ENCODE measurements at places on chromosomes 2 and 18. TPM values are rescaled to one million over a fixed set of nuclear protein-coding genes. Genes with fewer than 3 reads are reported as not detected.

DNA sequence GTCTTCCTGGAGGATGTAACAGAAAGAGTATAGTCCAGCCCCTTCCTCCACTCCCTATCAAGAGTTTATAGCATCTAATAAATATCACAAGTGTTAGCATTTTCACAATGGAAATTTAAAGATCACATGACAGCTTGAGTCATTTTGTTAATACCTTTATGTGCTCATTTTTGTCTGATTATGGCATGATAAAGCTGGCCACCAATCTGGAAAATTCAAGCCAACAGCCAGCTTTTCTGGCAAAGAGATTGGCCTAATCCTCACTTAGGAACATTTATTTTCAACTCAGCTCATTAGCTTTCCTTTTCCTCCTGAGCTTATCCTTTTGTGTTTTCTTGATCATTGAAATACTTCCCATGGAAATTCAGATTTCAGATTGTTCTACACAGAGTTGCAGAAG lies 262.9 kb upstream of the RBMS1 start:
- no peak overlapping the region for H3K27ac ChIP-seq
- DNase-seq, result no peak
- H3K4me1 ChIP-seq, result no peaks in the 10 kb centered on the region
- H3K36me3 ChIP-seq, result no peaks in the 10 kb centered on the region
- H3K27me3 ChIP-seq, result no peaks in the 10 kb centered on the region

GRCh38 chr2:55107436-55107835 lies 57.2 kb upstream of the RTN4 start:
- peaks cover 13% of the 10 kb centered on the region for H3K4me1 ChIP-seq
- H3K4me3 ChIP-seq, result no peak overlapping the region
- H3K36me3 ChIP-seq, result no peaks in the 10 kb centered on the region
- DNase-seq, result no peak

GRCh38 chr2:235095569-235095968 lies 143.8 kb downstream of the SH3BP4 start:
- H3K27ac ChIP-seq, result no peak overlapping the region
- no peaks in the 10 kb centered on the region for H3K27me3 ChIP-seq
- H3K4me1 ChIP-seq, result no peaks in the 10 kb centered on the region
- no peaks in the 10 kb centered on the region for H3K36me3 ChIP-seq
- H3K4me3 ChIP-seq, result no peak overlapping the region

DNA sequence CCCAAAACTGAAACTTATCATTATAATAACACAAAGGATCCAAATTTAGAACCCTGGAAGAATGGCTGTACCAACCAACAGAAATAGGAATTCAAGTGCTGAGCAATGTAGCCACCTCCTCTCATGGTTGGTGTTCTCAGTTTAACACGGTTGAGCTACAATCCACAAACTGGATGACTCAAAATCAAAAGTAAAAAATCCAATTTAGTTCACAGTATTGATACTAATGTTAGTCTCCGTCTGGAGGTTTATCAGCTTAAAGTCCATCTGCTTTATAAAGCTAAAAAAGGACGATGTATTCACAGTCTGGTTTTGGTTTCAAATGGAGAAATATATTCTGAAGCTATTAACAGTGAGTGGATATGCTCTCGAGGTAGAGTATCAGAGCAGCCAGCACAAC lies 40.5 kb downstream of the CNTNAP5 start:
- H3K4me3 ChIP-seq, result no peak overlapping the region
- DNase-seq, result no peak
- no peaks in the 10 kb centered on the region for H3K36me3 ChIP-seq
- no peaks in the 10 kb centered on the region for H3K4me1 ChIP-seq
- H3K27ac ChIP-seq, result no peak overlapping the region

DNA sequence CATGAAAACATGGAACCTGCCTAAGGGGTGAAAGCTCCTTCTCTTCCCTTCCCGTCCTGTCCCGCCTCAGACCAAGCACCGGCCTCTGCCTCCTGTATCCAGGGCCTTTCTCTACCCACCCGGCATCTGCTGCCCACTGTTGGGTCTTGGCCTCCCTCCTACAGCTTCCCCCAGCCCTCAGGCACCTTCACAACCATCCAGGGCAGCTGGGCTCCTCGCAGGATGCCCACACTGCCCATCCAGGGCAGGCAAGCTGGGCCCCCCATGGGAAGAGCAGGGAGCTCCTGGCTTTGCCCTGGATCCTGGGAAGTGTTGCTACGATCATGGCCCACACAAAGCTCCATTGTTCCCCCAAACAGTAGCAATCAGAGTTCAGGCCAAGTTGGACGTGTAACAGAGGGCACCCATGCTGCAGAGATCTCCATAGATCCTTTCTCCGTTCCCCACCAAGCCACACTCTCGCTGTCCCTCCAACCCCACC lies 206.6 kb downstream of the NDUFA10 start:
- DNase-seq, result no peak

DNA sequence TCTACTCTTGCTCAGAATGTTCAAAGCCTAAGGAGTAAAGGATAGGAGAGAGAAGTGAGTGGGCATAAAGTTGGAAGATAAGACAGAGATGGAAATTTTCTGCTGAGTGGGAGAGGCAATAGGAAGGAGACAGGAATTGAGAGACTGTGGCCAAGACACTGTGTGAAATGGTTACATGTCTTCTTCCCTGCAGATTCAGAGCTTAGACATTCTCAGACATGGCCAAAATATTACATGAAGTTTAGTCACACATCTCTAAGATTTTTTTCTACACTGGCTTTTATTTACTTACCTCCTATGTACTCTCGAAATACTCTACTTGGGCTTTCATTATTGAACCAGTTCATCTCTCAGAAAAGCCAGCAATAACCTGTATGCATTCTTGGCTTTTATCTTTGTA lies 363.0 kb upstream of the FANCL start:
- no peak overlapping the region for H3K27ac ChIP-seq
- no peak overlapping the region for H3K4me3 ChIP-seq
- no peak for DNase-seq

GRCh38 chr18:48956356-48956755 lies 5.6 kb upstream of the SMAD7 start:
- no peak overlapping the region for H3K4me3 ChIP-seq
- H3K4me1 ChIP-seq, result peaks cover 42% of the 10 kb centered on the region
- no peaks in the 10 kb centered on the region for H3K27me3 ChIP-seq

DNA sequence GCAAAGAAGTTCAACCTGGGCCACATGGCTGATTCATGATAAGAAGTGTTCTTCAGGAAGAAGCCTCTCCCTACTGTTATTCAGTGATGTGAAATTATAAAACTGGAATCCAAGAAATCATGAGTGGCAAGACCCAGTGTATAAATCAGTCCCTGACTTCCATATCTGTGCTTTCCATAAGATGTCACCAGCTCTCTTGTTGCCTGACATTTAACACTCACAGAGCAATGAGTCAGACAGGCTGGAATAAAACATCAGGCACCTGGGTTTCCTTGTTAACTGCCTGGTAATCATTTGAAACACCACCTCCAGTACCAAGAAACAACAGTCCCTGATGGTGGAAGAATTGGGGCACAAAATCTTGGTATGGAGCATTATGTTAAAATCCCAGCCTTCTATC lies 76.1 kb downstream of the SCG2 start:
- H3K27me3 ChIP-seq, result no peaks in the 10 kb centered on the region
- no peaks in the 10 kb centered on the region for H3K36me3 ChIP-seq
- DNase-seq, result no peak
- H3K4me1 ChIP-seq, result no peaks in the 10 kb centered on the region

RAB6C gene
- total RNA-seq, result not detected

- H3K27ac ChIP-seq, result no peak overlapping the region
- H3K27me3 ChIP-seq, result no peaks in the 10 kb centered on the region
- no peaks in the 10 kb centered on the region for H3K36me3 ChIP-seq
- no peak overlapping the region for H3K4me3 ChIP-seq
- no peaks in the 10 kb centered on the region for H3K4me1 ChIP-seq
Measured at GRCh38 chr2:144131042-144131441, 388.9 kb downstream of the ZEB2 start.

GRCh38 chr18:58497845-58498244 lies 131.0 kb downstream of the ALPK2 start:
- H3K4me3 ChIP-seq, result no peak overlapping the region
- DNase-seq, result no peak
- H3K36me3 ChIP-seq, result no peaks in the 10 kb centered on the region

PARD3B gene
- 44.9 TPM for total RNA-seq

- DNase-seq, result peak; percentile 50
- H3K27me3 ChIP-seq, result no peaks in the 10 kb centered on the region
- no peaks in the 10 kb centered on the region for H3K36me3 ChIP-seq
- H3K4me1 ChIP-seq, result no peaks in the 10 kb centered on the region
Measured at GRCh38 chr2:230160112-230160660, 59.6 kb downstream of the SP110 start.
